Peyer's patch (tissue), 4 donors: ENCODE measurements at places on chromosomes 12 and 14. TPM values are rescaled to one million over a fixed set of nuclear protein-coding genes. Genes with fewer than 3 reads are reported as not detected.

PRB2 gene
- total RNA-seq, result not detected

RNASE1 gene
- 131 TPM for total RNA-seq

JPH4 gene
- not detected for total RNA-seq

SLC38A4 gene
- total RNA-seq, result 0.18 TPM

GPN3 gene
- 14.9 TPM for total RNA-seq

VASH1 gene
- 3.2 TPM for total RNA-seq

SYNDIG1L gene
- total RNA-seq, result not detected

COCH gene
- not detected for total RNA-seq

STON2 gene
- 25.3 TPM for total RNA-seq

ATL1 gene
- 9.2 TPM for total RNA-seq

ABCC9 gene
- 3.7 TPM for total RNA-seq

NEUROD4 gene
- not detected for total RNA-seq

AKAP3 gene
- 3.0 TPM for total RNA-seq

LTB4R gene
- 7.4 TPM for total RNA-seq

PGAM5 gene
- 26.6 TPM for total RNA-seq

PLBD2 gene
- total RNA-seq, result 25.9 TPM

PROX2 gene
- not detected for total RNA-seq

MYRFL gene
- 60.1 TPM for total RNA-seq

GPR132 gene
- total RNA-seq, result 3.4 TPM

RAN gene
- total RNA-seq, result 48.4 TPM

LALBA gene
- total RNA-seq, result not detected

AMN gene
- 803 TPM for total RNA-seq

CCND2 gene
- 162 TPM for total RNA-seq

FUT8 gene
- total RNA-seq, result 60.1 TPM

EFS gene
- total RNA-seq, result 2.1 TPM

TRIAP1 gene
- total RNA-seq, result 4.5 TPM

CISTR gene
- total RNA-seq, result not detected
